ENCODE measurements at places on chromosomes 7 and 10. TPM values are rescaled to one million over a fixed set of nuclear protein-coding genes. Genes with fewer than 3 reads are reported as not detected.

DNA sequence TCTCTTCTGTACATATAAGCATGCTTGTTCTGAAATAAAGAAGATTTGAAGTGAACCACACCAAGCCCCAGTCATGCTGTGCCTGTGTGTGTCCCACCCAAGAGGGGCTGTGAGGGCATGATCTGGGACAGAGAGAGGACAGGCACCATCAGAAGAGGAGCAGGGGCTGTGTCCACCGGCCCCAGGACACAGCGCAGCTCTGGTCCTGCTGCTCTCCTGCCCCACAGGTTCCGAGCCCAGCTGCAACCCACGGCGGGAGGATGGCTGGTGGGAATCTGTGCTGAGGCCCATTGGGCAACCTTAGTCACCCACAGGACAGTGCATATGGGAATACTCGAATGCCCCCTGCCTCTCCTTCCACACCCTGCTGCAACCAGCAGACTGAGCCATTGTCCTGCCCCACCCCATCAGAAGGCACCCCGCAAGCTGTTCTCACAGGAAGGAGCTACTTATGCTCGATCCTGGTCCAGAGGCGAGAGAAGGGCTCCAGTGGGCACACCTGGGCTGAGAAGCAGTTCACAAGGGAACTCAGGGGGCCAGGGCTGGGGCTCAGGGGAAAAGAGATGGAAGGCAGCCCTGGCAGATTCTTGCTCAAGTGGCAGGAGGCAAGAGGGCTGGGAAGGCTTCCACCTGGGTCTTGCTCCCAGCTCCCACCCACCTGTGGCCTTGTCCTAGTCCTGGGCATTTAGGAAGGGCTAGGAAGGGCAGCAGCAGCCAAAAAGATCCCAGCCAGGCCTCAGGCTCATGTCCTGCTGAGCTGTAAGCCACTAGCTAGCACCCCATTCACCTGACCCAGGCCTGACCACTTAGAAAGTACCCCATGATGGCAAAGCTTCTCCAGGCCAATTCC is 31.9 kb downstream of the LDB3 start:
- H3K27me3 ChIP-seq = no peaks in the 10 kb centered on the region
- no peak overlapping the region for H3K4me3 ChIP-seq
- H3K27ac ChIP-seq = no peak overlapping the region

DNA sequence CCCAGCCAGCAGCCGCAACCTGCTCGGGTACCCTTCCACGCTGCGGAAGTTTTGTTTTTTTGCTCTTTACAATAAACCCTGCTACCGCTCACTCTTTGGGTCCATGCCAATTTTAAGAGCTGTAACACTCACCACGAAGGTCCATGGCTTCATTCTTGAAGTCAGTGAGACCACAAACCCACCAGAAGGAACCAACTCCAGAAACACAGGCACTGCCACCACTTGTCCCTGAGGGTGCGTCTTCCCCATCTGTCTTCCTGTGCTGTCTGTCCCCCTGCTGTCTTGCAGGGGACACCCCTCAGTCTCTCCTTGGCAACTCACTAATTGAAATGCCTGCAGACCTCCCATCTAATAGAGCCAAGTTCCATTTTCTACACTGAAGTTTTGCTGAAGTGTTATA is 48.5 kb upstream of the RSU1 start:
- H3K27me3 ChIP-seq = no peaks in the 10 kb centered on the region
- H3K27ac ChIP-seq = no peak overlapping the region
- no peak overlapping the region for H3K4me3 ChIP-seq
- H3K36me3 ChIP-seq = no peaks in the 10 kb centered on the region
- no peaks in the 10 kb centered on the region for H3K4me1 ChIP-seq
- no peak for DNase-seq

DNA sequence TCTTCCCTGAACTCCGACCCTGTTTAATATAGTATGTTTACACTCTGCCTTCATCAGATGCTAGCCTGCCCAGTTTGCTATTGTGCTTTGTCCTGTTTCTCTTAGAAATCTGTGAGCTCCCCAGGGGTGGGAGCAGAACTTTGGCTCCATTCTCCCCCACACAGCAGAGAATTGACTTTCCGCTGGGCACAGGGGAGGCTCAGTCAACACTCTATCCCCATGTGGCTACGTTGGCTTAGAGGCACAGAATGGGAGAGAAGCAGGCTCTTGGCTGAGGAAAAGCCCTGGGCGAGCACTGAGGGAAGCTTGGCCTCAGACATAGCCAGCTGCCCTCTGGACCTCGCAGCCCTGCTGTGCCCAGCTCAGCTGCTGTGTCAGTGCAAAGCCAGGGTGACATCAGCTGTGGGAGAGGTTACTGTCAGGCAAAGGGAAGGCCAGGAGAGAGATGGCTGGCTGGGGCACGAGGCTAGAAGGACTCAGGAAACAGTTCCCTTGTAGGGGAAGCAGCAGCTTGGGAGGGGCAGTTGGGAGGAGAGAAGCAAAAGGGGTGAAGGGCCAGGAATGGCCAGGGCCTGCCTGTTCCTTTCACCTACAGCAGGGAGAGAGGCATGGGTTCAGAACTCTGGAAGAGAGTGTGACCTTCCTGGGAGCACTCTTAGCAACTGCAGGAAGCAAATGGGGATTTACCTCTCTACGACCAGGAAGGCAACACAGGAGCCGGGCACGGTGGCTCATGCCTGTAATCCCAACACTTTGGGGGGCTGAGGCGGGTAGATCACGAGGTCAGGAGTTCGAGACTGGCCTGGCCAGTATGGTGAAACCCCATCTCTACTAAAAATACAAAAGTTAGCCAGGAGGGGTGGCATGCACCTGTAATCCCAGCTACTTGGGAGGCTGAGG is 5.8 kb upstream of the SCD start:
- no peak overlapping the region for H3K27ac ChIP-seq
- H3K36me3 ChIP-seq = no peaks in the 10 kb centered on the region
- no peak overlapping the region for H3K4me3 ChIP-seq
- no peaks in the 10 kb centered on the region for H3K27me3 ChIP-seq

DNA sequence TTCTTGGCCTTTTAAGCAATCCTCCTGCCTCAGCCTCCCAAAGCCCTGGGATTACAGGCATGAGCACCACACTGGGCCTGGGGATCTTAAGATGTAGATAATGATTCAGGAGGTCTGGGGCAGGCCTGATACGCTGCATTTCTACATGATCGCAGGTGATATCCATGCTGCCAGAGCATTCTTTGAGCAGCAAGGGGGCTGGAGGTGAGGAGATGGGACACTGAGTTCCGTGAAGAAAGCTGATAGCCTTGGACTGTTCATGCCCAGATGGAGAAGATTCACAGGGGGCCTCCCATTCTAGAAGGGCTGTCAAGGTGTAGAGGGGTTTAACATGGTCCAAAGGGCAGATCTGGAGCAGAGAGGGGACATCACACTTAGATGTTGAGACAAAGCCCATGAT is 480.3 kb downstream of the RPS24 start:
- no peaks in the 10 kb centered on the region for H3K4me1 ChIP-seq
- no peak overlapping the region for H3K4me3 ChIP-seq
- no peak overlapping the region for H3K27ac ChIP-seq

DNA sequence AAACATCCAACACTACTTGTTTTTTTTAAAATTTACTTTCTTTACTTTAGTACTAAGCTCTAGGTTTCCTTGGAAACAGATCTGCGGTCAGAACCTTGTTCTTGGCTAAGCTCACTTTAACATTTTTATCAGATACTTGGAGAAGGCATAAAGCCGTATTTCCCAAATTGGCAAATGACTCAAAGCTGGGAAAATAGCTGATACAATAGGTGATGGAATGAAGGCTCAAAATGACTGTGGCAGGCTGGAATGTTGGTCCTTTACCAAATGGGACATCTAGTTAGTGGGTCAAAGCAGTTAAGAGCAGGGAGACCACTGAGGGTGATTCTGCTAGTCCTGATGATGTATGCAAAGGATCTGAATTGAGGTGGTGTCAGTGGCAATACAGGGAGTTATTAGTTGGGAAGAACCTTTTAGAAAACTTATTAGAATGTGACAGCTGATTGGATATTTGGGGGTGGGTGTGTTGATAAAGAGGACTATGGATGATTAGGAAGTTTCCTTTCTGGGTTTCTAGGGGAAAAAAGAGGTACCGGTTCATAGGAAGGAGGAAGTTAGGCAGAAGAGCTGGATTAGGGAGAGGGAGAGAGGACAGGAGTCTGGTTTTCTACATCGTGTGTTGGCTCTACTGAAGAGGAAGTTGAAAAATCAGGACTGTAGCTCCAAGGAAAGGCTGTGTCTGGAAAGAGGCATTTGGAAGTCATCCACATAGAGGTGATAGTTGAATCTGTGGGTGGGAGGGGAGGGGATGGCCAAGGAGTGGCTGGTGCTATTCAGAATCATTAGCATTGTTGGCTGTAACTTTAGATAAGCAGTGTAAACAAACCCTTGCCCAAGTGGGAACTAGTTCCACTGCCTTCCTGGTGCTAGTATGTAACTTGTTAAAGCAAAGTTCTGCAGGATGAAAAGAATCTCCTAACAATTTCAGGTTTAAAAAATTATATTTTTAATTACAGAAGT is 13.1 kb downstream of the PLCE1 start:
- H3K27me3 ChIP-seq = no peaks in the 10 kb centered on the region
- H3K36me3 ChIP-seq = no peaks in the 10 kb centered on the region
- no peak overlapping the region for H3K27ac ChIP-seq
- H3K4me1 ChIP-seq = no peaks in the 10 kb centered on the region
- H3K4me3 ChIP-seq = no peak overlapping the region
- no peak for DNase-seq

GRCh38 chr10:15515202-15515601 is 144.1 kb upstream of the FAM171A1 start:
- DNase-seq = no peak
- H3K4me1 ChIP-seq = no peaks in the 10 kb centered on the region
- no peaks in the 10 kb centered on the region for H3K27me3 ChIP-seq
- H3K36me3 ChIP-seq = no peaks in the 10 kb centered on the region
- no peak overlapping the region for H3K4me3 ChIP-seq

- H3K36me3 ChIP-seq = no peaks in the 10 kb centered on the region
- H3K4me3 ChIP-seq = no peak overlapping the region
- DNase-seq = no peak
- no peak overlapping the region for H3K27ac ChIP-seq
- H3K4me1 ChIP-seq = no peaks in the 10 kb centered on the region
Measured at GRCh38 chr10:22453948-22454591, 108.8 kb downstream of the SPAG6 start.

- no peaks in the 10 kb centered on the region for H3K36me3 ChIP-seq
Measured at GRCh38 chr7:29447828-29448227, 115.8 kb upstream of the PRR15 start.

DNA sequence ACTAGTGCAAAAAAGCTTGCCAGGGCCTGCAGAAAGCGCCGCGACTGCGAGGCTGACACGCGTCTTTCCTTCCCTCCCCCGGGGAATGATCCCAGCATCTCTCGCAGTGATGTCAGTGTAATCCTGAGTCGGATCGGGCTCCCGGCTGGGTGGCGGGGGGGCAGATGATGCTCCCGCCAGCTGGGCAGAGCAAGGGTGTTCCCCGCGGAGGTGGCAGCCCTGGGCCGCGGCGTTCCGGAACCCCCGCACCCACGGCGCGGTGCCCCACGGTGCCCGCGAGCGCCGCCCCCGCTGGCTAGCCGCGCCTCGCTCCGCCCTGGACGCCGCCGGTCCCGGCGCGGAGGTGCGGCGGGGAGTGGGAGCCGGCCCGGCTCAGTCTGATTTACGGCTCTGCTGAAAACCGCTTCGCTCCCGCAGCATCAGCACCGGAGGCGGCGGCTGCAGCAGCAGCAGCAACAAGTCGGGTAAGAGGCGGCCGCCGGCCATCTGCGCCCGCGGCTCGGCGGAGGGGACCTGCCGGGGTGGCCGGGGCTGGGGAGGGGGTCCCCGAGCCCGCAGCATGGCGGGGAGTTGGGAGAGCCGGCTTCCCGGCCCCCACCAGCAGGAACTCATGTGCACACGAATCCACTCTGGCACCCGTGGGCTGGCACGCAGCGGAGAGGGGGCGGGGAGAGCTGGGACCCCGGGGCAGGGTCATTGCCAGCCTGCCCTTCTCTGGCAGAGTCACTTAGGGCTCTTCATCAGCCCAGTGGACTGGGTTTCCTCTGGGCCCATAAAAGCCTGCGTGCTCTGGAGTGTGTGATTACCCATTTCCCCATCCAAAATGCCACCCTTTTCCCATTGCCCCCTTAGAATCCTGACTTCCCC is at the start of gene ZNF365:
Gene ZNF365 (plus strand): TSS at position 375 of the 867 bp plus-strand sequence. CDS start 1,825 bp downstream, outside the sequence.
- H3K27ac ChIP-seq = no peak within 1 kb of the TSS
- DNase-seq = no peak

- H3K27ac ChIP-seq = no peak overlapping the region
- no peak overlapping the region for H3K4me3 ChIP-seq
- no peaks in the 10 kb centered on the region for H3K36me3 ChIP-seq
- DNase-seq = no peak
- H3K4me1 ChIP-seq = no peaks in the 10 kb centered on the region
Measured at GRCh38 chr10:7649673-7650300, 17.0 kb downstream of the ITIH5 start.

DNA sequence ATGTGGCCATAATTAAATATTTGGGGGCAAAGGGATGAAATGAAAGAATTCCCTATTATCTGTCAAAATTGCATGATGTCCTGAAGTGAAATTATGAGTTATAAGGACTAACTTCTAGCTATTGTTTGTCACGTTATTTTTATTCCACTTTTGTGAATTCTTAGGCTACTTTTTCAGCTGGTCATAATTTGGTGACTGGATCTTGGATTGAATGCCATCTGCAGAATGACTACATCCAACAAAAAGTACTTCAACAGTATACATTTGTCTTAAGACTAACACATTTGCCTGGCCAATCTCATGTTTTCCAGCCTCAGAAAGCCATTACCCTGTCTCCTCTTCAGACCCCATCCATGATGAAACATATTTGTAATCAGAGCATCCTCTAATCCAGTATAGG is 48.1 kb upstream of the WNT16 start:
- DNase-seq = no peak
- H3K27me3 ChIP-seq = no peaks in the 10 kb centered on the region
- H3K36me3 ChIP-seq = no peaks in the 10 kb centered on the region
- no peak overlapping the region for H3K27ac ChIP-seq
- H3K4me1 ChIP-seq = no peaks in the 10 kb centered on the region

- H3K36me3 ChIP-seq = no peaks in the 10 kb centered on the region
- no peak overlapping the region for H3K4me3 ChIP-seq
Measured at GRCh38 chr10:11678074-11678793, 63.9 kb upstream of the ECHDC3 start.

- H3K4me1 ChIP-seq = no peaks in the 10 kb centered on the region
- H3K36me3 ChIP-seq = no peaks in the 10 kb centered on the region
- H3K4me3 ChIP-seq = no peak overlapping the region
- peaks cover 5% of the 10 kb centered on the region for H3K27me3 ChIP-seq
- DNase-seq = no peak
- H3K27ac ChIP-seq = no peak overlapping the region
Measured at GRCh38 chr10:49609006-49609282, 1.2 kb upstream of the SLC18A3 start.

Gene SORBS1
- 1.4 TPM for total RNA-seq

Gene PRKG1
- not detected for total RNA-seq

Gene SPDYE16
- total RNA-seq = 0.49 TPM

Gene AGBL3
- 6.5 TPM for total RNA-seq

Gene OGDHL
- not detected for total RNA-seq

Gene FAM237B
- not detected for total RNA-seq

Gene TNPO3
- total RNA-seq = 40.3 TPM

Gene ACSM6
- not detected for total RNA-seq

Gene GHRHR
- not detected for total RNA-seq
